Activated CD8-positive, alpha-beta memory T cell treated with anti-CD3 and anti-CD28 coated beads, Interleukin-2, amount 50 U/mL, for 4 hours (primary cell): ENCODE measurements at places on chromosomes 6 and 20.
A peak's percentile ranks its signal among the peaks of the same experiment; 100 is the strongest.

GRCh38 chr6:34922177-34922663 lies 33.2 kb downstream of the ANKS1A start:
- DNase-seq = no peak

DNA sequence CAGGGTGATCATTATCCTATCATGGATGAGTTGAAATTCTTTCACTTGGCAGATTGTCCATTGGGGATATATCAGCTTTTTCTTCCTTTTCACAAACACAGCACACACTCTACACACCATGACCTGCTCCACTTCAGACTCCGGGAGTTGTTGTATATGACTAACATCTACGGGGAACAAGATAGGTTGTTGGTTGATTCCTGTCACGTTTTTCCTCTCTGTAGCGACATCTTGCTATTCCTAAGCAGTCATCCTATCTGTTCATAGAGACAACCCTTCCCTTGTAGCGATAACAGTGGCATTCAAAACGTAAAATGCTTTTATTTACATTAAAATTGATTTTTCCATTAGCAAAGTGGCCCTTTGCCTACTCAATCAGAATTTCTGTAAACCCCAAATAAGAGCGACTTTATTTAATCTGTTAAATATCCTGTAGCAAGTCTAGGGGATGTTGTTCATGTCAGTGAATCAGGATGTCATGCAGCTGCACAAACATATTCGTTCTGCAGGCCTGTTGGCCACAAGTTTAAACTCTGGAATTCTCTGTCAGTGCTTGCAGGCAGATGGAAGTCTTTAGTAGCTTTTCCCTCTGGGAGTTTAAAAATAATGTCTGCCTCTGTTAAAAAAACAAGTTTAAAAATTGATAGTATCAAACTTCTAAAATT lies 23.1 kb downstream of the PHACTR2 start:
- DNase-seq = no peak

DNA sequence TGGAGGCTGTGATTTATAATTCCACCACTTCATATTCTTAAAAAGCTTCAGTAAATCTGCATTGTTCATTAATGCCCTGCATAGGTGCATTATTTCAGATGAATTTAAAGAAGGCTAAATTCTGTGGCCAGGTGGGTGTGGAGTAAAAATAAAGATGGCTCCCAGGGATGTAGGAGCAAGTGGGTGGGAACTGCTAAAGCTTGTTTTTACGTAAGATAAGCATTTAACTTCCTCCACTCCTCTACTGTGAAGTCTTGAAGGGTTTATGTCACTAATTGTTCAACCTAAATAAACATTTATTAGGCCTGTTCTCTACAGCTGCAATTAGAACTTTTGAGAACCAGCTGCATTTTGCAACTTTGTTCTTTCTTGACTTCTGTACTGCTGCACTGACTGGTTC lies 6.8 kb upstream of the SLC35B3 start:
- DNase-seq = no peak

DNA sequence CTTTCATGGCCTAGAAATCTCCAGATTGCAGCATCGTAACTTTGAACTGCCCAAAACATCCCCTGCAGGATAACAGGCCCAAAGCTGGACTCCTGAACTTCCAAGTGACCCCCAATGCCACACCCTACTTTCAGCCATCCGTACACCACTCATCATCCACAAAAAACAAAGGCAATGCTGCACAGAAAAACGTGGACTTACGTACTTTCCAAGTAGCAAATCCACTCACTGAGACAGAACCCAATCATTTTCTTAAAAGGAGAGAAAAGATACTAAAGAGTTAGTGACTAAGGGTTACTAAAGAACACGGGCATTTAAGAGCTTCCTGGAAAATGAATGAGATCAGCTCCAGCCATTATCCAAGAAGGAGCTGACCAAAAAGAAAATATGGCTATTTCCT lies 211.0 kb downstream of the WDR27 start:
- DNase-seq = no peak

DNA sequence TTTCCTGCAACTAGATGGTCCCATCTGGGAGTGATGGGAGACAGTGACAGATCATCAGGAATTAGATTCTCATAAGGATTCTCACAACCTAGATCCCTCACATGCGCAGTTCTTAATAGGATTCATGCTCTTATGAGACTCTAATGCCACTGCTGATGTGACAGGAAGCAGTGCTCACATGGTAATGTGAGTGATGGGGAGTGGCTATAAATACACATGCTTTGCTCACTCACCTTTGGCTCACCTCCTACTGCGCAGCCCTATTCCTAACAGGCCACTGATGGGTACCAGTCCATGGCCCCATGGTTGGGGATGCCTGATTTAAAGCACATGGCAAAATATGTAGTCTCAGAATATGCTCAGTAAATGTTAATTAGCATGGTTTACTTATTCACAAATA lies 80.6 kb upstream of the MBOAT1 start:
- DNase-seq = no peak

DNA sequence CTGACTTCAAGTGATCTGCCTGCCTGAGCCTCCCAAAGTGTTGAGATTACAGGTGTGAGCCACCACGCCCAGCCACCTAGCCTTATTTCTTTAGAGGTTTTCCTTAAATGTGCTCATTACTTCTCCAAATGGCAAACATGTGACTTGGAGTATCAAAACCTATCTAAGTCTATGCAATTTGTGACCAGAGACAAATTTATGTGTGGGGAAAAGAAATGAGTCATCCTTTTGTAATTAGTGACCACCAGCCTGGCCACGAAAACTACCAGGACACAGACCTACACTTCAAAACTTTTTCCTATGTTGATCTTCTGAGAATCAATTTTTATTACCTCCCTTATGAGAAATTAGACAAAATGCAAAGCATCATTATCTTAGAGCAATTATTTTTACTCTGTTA lies 64.6 kb upstream of the OGFRL1 start:
- no peak for DNase-seq

GRCh38 chr6:160418370-160418769 lies 70.2 kb downstream of the SLC22A3 start:
- no peak for DNase-seq

- no peak for DNase-seq
Measured at GRCh38 chr6:112027942-112028674, 25.8 kb upstream of the CCN6 start.

DNA sequence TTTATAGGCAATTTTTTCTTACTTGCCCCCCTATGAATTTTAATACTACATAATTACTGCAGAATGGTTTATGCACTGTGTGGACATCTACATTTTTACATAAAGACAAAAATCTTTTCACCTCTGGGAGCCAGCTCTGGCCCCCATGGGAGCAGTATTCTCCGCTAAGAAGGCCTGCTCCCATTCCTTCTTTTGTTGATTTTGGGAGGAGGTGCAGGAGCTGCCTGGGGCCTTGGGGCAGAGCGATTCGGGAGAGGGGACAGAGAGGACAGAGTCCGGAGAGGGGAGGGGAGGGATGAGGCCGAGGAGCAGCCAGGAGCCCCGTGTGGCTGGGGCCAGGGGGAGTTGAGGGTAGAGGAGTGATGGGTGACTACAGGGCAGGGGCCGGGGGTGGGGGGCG lies 452.0 kb downstream of the PREX1 start:
- DNase-seq = no peak

GRCh38 chr6:166562726-166563125 lies 23.8 kb downstream of the RAMACL start:
- DNase-seq = no peak

GRCh38 chr6:327538-328116 lies 35.3 kb downstream of the DUSP22 start:
- DNase-seq = no peak

DNA sequence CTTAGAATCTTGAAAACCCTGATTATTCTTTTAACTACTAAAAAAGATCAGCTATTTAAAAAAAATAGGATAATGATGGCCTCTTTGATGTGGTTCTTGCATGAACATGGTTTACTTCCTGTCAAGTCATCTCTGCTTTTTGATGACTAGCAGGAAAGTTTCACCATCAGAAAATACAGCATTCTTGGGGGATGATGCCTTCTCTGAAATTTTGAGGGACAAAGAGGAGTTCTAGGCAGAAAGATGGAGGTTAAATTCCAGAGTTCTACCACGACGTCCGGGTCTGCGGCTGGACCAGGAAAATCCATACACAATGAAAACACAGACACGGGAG lies 130.4 kb downstream of the OLIG3 start:
- no peak for DNase-seq

GRCh38 chr6:130385064-130385695 lies 19.4 kb downstream of the TMEM200A start:
- DNase-seq = no peak

GRCh38 chr20:31674895-31675827 lies 37.4 kb downstream of the COX4I2 start:
- peak; percentile 64 for DNase-seq

DNA sequence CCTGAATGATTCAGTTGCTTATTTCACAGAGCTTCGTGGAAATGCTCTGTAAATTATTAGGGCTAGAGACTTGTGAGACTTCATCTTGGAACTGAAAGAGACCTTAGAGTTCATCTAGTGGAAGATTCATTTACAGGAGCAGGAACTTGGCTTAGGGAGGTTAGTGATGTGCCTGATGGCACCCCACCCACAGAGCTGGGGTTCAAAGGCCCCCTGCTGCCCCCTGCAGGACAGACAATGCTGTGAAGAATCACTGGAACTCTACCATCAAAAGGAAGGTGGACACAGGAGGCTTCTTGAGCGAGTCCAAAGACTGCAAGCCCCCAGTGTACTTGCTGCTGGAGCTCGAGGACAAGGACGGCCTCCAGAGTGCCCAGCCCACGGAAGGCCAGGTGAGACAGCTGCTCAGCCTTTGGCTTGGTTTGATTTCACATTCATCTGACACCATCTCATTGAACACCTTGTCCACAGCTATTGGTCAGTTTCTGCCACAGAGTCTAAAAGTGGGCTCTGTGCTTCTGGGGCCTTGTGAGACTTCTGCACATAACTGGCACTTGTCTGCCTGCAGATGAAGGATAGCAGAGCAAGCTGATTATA lies 25.1 kb downstream of the MYBL2 start:
- DNase-seq = peak; percentile 56

- DNase-seq = no peak
Measured at GRCh38 chr6:2918936-2919335, 15.8 kb upstream of the SERPINB9 start.

DNA sequence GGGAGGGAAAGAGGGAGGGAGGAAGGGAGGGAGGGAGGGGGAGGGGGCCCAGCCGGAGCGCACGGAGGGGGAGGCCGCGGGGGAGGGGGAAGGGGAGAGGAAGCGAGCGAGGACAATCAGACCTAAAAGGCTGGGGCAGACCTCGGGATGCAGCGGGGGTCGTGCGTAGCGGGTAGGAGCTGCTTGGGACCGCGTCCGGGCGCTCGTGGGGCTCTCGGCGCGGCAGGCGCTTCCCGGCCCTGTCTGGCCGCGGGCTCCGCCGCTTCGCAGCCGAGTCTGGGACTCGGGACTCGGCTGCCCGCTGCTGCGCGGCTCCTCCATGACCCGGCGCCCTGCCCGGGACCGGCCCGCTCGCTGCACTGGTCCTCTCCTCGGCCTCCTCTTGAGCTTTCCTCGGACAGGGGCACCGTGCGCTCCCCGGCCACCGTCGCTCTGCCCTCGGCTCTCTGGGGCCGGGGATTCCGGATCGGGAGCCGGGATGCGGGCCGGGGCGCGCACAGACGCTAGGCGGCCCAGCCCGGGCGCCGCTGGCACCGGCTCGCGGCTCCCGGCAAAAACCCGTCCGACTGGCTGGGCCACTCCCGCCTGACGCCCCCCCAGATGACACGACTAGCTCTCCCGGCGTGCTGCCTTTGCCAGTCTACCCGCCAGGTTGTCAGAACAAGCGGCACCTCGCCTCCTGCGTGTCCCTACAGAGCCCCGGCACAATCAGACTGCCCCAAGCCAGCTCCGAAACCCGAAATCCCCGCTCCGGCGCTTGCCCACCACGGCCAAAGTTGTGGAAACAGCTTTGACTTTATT lies 2.2 kb downstream of the TFAP2A start:
- no peak for DNase-seq

GRCh38 chr6:117933471-117933870 lies 26.4 kb downstream of the SLC35F1 start:
- DNase-seq = no peak

GRCh38 chr6:44082872-44083321 lies 44.4 kb downstream of the MRPL14 start:
- DNase-seq = no peak

DNA sequence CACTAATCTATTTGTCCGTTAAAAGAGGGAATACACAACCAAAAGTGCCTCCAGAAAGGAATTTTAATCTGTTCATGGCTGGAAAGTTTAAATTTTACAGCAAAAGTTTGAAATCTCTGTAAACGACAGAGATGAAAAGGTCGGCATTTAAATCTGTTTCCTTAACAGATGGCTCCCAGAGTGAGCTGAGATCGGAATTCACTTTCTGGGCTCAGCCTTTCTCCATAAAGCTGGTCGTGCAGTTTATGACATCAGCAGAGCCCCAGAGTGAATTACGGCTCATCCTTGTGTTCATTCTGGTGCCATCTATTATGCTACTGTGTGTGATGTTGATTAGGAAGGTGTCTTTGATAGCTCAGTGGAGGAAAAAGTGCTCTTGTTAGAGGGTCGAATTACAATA lies 117.6 kb upstream of the ZFP64 start:
- DNase-seq = no peak

GRCh38 chr6:97947841-97948240 lies 664.8 kb upstream of the MMS22L start:
- DNase-seq = no peak

GRCh38 chr20:2751878-2752566 lies 48.4 kb downstream of the CPXM1 start:
- peak; percentile 67 for DNase-seq

DNA sequence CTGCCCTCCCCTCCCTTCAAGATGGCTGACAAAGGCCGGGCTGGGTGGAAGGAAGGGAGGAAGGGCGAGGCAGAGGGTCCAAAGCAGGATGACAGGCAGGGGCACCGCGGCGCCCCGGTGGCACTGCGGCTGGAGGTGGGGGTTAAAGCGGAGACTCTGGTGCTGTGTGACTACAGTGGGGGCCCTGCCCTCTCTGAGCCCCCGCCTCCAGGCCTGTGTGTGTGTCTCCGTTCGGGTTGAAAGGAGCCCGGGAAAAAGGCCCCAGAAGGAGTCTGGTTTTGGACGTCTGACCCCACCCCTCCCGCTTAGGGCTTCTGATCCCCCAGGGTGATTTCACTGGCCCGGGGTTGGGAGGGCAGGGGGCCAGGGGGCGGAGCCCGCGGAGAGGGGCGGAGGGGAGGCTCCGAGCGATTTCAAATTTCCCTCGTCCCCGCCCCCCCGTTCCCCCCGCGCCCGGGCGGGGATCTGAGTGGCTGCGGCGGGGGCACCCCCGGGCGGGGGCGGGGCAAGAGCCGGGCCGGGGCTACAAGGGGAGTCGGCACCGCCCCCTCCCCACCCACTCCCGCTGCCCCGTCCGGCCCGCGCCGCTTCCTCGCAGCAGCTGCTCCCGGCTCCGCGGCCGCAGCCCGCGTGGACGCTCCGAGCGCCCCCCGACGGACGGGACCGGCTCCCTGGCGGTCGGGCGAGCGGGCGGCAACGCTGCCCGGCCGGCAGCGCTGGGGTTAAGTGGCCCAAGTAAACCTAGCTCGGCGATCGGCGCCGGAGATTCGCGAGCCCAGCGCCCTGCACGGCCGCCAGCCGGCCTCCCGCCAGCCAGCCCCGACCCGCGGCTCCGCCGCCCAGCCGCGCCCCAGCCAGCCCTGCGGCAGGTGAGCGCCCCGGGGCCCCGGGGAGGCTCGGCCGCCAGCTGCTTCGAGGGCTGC lies at the start of gene DNMT3B:
Gene DNMT3B, plus strand, starts transcription at position 555 of the 923 bp plus-strand sequence. CDS start 17,939 bp downstream, outside the sequence.
- peak; percentile 74 for DNase-seq
